T-helper 9 cell (primary cell): ENCODE measurements at places on chromosomes 16 and 17.

DNA sequence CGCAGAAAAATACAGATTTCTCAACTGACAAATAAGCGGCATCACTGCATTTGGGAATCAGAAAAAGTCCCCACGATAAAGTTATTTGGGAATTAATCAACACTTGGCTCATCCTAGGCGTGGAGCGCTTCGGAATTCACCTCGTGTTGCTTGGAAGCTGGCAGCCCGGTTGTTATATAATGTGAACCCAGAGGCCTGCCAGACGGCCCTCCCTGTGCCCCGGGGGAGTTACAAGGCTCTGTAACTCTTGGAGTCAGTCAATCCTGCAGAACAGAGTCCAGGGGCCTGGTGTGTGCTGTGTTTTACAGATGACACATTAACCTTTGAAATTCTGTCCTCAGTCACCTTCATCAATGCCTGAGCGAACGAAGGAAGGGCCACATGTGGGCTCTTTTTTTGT, 111.1 kb downstream of the PITPNC1 start:
- no peak for DNase-seq

- DNase-seq = no peak
Measured at GRCh38 chr16:57619606-57620334, 8.7 kb upstream of the ADGRG1 start.

- no peak for DNase-seq
Measured at GRCh38 chr17:74394275-74394950, 27.1 kb downstream of the GPR142 start.

GRCh38 chr16:392450-393030, 4.5 kb upstream of the NME4 start:
- no peak for DNase-seq

DNA sequence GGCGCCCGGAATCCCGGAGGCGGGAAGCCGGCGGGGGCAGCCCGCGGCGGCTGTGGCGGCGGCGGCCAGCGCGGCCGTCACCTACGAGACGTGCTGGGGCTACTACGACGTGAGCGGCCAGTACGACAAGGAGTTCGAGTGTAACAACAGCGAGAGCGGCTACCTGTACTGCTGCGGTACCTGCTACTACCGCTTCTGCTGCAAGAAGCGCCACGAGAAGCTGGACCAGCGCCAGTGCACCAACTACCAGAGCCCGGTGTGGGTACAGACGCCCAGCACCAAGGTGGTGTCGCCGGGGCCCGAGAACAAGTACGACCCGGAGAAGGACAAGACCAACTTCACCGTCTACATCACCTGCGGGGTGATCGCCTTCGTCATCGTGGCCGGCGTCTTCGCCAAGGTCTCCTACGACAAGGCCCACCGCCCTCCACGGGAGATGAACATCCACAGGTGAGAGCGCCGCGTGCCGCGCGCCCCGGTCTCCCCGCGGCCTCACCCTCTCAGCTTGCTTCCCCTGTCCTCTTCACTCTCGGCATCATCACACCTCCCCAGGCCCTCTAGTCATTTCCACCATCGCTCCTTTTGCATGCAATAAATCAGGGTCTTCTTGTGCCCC, 706 bp downstream of the SHISA6 start:
- no peak for DNase-seq

DNA sequence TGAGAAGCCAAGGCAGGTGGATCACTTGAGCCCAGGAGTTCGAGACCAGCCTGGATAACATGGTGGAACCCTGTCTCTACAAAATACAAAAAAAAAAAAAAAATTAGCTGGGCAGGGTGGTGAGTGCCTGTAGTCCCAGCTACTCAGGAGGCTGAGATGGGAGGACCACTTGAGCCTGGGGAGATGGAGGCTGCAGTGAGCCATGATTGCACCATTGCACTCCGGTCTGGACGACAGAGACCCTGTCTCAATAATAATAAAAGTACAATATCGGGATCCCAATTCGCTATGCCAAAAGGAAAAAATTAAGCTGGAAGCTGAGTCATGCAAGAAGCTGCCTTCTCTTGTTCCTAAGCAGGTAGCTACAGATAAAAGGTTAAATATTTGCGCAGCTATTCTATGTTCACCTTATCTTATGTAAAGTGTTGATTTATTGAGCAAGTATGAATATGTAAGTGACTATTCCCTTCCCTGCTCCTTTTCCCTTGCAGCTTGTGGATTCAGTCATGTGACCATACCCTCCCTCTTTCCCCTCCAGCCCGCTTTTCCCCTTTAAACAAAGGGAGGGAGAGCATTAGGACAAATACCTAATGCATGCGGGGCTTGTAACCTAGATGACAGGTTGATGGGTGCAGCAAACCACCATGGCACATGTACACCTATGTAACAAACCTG, 112.0 kb downstream of the LITAF start:
- DNase-seq = no peak

GRCh38 chr16:64712026-64712425, 409.8 kb downstream of the CDH11 start:
- DNase-seq = no peak

- no peak for DNase-seq
Measured at GRCh38 chr17:81440051-81440471, 44.8 kb downstream of the BAHCC1 start.

- DNase-seq = no peak
Measured at GRCh38 chr16:57167538-57167937, 18.3 kb downstream of the PSME3IP1 start.

DNA sequence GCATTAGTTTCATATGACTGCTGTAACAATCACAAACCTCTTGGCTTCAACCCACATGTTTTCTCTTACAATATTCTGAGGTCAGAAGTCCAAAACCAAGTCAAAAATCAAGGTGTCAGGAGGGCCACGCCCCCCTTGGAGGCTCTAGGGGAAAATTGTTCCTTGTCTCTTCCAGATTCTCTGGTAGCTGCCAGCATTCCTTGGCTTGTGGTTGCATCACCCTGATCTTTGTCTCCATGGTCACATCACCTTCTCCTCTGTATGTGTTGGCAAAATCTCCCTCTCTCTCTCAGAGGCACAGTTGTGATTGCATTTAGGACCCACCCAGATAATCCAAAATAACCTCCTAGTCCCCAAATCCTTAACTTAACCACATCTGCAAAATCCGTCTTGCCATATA, 105.8 kb downstream of the GAS7 start:
- DNase-seq = no peak

GRCh38 chr16:22014271-22014873, 6.5 kb downstream of the MOSMO start:
- no peak for DNase-seq

- no peak for DNase-seq
Measured at GRCh38 chr16:13471036-13471435, 448.9 kb upstream of the ERCC4 start.

GRCh38 chr17:14715561-14715960, 414.7 kb downstream of the HS3ST3B1 start:
- no peak for DNase-seq

DNA sequence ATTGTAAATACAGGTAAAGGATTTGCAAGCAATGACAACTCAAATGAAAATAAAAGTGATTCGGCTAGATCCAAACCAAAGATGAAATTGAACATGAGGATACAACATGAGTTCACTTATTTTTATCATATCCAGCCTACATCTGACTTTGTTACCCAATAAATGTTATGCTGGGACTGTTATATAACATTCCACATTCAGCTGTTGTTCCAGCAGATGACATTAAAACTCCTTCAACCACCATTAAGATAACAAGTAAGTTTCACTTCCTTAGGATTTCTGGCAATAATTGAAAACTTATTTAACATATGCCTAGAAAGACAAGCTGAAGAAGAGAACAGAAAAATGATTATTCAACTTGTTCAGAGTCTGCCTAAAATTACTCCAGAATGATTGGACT, 729.4 kb downstream of the CDH11 start:
- DNase-seq = no peak

- DNase-seq = no peak
Measured at GRCh38 chr17:37219876-37220606, 155.7 kb upstream of the C17orf78 start.

DNA sequence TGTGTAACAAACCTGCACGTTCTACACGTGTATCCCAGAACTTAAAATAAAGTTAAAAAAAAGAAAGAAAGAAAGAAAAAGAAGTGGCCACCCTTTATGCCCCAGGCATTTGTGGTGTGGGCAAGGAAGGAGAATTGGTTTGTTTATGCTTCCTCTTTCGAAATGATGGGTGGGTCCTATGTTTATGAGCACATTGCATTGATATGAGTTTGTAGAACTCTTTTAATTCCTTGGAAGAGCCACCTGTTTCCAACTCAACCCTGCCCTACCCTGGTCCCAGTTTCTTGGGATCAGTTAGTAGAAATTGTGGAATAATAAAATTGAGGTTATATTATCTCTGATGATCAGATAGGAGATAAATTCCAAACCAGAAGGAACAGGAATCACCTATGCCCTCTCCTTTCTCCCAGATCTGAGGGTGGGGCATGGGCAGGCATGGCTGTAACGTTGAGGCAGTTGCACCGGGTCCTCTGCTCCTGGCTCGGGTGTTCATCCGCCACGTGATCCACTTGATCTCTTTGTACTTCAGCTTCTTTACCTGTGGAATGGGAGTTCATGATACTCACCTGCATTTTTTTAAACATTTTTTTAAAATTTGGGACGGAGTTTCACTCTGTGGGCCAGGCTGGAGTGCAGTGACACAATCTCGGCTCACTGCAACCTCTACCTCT, 15.9 kb downstream of the CHAD start:
- no peak for DNase-seq

DNA sequence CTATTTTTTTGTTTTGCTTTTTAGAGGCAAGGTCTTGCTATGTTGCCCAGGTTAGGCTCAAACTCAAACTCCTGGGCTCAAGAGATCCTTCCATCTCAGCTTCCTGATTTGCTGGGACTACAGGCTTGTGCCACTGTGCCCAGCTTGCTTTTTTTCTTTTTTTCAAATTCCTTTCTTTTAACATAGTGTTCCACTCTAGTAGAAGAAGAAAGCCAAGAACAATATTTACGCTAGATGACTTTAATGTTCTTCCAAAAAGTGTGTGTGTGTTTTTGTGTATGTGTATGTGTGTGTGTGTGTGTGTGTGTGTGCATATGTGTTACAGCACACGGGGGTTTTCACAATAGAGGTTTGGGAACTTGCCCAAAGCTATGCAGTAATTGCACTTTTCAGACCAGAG, 10.7 kb upstream of the UMOD start:
- DNase-seq = no peak

DNA sequence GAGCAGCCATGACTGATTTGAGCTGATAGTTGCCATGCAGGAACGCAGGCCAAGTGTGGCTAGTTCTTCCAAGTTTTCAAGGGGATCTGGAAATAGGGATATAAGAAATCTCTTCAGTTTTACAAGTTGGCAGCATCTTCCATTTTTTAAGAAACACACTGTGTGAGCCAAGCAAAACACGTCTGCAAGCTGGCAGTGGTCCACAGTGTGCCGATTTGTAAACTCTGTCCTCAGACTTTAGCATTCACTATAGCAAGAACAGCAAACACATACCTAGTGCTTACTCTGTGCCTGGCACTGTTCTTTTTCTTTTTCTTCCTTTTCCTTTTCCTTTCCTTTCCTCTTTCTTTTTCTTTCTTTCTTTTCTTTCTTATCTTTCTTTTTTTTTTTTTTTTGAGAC, 2.9 kb downstream of the ORAI3 start:
- no peak for DNase-seq

GRCh38 chr17:10789694-10790271, 14.1 kb downstream of the TMEM238L start:
- no peak for DNase-seq

DNA sequence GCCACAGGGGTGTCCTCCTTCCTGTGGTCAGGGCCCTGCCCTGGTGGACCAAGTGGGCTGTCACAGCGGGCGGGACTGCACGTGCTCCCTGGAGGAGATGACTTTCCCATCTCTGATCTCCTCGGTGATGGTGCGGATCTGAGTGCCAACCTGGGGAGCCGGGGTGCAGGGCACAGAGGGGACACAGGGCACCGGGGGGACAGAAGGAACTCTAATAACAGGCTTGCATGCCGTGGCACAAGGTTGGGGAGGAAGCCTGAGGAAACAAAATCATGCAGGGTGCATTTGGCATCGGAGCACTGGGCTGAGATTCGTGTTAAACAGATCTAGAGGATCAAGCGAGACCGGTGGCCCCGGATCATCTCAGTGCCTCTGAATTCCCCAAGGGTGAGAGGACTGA, 3.4 kb downstream of the KRT36 start:
- DNase-seq = no peak

DNA sequence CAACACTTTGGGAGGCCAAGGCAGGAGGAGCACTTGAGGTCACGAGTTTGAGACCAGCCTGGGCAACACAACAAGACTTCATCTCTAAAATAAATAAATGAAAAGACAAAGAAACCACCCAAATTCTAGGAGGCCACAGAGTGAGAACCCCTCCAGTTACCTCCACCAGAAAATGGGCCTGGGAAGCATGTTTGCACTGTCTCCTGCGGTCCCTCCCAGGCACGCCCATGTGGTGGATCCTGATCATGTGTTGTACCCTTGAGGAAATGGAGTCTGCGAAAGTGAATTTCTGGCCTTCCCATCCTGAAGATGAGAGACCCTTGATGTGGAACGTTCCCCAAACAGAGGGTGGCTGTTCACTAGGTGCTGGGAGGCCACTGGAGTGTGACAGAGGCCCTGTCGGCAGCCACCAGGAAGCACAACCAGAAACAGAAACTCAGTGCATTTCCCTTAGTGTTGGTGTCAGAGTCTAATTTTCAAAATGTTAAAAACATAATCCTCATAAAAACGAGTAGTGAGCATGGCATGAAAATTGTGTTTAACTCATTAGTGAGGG, 19.2 kb upstream of the USP22 start:
- no peak for DNase-seq

GRCh38 chr16:78421181-78421708, 321.8 kb downstream of the WWOX start:
- DNase-seq = no peak
